Endodermal cell (in vitro differentiated cells): ENCODE measurements at places on chromosomes 12 and 14. TPM values are rescaled to one million over a fixed set of nuclear protein-coding genes. Genes with fewer than 3 reads are reported as not detected.

DNA sequence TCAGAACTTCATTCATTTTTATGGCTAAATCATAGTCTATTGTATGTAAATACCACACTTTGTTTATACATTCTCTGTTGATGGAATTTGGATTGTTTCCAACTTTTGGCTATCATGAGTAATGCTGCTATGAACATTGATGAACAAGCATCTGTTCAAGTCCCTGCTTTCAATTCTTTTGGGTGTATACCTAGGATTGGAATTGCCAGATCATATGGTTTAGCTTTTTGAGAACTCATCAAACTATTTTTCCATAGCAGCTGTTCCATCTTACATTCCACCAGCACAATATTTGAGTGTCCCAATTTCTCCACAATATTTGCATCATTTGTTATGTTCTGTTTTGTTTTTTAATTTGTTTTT is 52.3 kb upstream of the CCND2 start:
- no peaks in the 10 kb centered on the region for H3K27me3 ChIP-seq
- no peaks in the 10 kb centered on the region for H3K36me3 ChIP-seq
- no peak overlapping the region for H3K4me3 ChIP-seq
- no peak for DNase-seq
- H3K4me1 ChIP-seq = no peaks in the 10 kb centered on the region

DNA sequence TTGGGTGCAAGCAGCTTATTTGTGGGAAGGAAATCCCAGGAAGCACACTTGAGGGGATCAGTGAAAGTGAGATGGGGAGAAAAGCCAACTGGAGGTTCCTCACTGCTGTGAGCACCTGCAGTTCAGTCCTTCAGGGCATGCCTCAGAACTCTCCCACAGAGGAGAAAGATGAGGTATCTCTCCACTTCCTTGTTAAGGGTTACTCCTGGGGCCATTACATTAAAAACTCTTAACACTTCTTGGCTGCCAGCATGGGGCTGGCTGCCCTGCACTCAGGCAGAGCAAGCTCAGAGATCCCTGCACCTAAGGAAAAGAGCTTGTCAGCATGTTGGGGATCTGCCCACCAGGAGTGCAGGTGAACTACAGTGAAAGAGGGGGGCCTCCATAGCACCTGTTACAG is 28.8 kb downstream of the FERMT2 start:
- peaks cover 9% of the 10 kb centered on the region for H3K4me1 ChIP-seq
- H3K4me3 ChIP-seq = no peak overlapping the region
- no peak overlapping the region for H3K27ac ChIP-seq
- H3K27me3 ChIP-seq = no peaks in the 10 kb centered on the region

DLK1 gene
- 67.1 and 78.3 TPM in 2 replicates for total RNA-seq

RDH12 gene
- total RNA-seq = 0.13 TPM in 1 of 2 replicates, not detected in the other
